ENCODE measurements at places on chromosomes 3 and 15. TPM values are rescaled to one million over a fixed set of nuclear protein-coding genes. Genes with fewer than 3 reads are reported as not detected.
A peak's percentile ranks its signal among the peaks of the same experiment; 100 is the strongest.

GRCh38 chr3:171967137-171967783 lies 72.1 kb upstream of the FNDC3B start:
- peaks cover 9% of the 10 kb centered on the region for H3K4me1 ChIP-seq
- H3K27me3 ChIP-seq: no peaks in the 10 kb centered on the region
- H3K27ac ChIP-seq: peak overlapping the region; percentile 83
- DNase-seq: peak; percentile 90
- H3K36me3 ChIP-seq: no peaks in the 10 kb centered on the region

DNA sequence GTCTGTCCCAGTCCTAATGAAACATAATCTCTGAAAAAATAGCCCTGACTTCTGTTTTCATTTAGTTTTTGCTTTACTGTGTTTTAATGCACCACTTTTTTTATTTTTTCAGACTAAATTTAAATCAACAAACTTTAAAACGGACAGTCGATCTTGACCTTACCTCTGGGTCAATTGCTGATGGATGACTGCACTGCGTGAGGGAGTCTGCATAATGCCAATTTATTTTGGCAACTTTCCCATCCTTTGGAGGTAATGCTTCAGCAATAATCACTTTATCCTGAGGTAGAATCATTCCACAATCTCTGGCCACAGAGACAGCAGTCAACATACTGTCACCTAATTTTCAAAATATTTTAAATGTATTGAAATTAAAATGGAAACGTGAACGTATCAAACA lies 32.5 kb upstream of the GP5 start:
- peaks cover 19% of the 10 kb centered on the region for H3K36me3 ChIP-seq
- no peak for DNase-seq
- no peaks in the 10 kb centered on the region for H3K4me1 ChIP-seq
- no peak overlapping the region for H3K27ac ChIP-seq
- H3K4me3 ChIP-seq: no peak overlapping the region

GRCh38 chr3:117409701-117410459 lies 700.3 kb downstream of the TUSC7 start:
- no peak for DNase-seq
- no peak overlapping the region for H3K27ac ChIP-seq
- no peak overlapping the region for H3K4me3 ChIP-seq

DNA sequence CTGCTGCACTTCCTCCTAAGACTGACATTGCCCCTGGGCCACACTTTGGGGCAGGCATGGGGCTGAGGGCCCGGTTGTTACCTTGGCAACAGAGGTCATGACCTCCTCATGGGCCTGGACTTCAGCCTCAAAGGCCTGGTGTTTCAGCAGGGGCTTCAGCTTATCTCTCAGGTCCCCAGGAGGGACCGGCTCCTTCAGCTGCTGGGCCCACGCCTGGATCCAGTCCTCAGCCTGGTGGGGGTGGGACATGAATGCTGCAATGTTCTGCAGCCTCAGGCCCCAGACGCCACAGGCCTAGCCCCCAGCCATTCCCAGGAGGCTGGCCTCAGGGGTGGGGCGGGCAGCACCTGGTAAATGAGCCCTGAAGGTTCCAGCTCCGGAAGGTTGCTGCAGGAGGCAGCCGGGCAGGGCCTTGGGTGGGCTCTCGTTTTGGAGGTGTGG lies 27.6 kb downstream of the SPTBN5 start:
- H3K4me1 ChIP-seq: peaks cover 12% of the 10 kb centered on the region
- no peak overlapping the region for H3K4me3 ChIP-seq
- H3K27ac ChIP-seq: no peak overlapping the region
- H3K27me3 ChIP-seq: no peaks in the 10 kb centered on the region

DNA sequence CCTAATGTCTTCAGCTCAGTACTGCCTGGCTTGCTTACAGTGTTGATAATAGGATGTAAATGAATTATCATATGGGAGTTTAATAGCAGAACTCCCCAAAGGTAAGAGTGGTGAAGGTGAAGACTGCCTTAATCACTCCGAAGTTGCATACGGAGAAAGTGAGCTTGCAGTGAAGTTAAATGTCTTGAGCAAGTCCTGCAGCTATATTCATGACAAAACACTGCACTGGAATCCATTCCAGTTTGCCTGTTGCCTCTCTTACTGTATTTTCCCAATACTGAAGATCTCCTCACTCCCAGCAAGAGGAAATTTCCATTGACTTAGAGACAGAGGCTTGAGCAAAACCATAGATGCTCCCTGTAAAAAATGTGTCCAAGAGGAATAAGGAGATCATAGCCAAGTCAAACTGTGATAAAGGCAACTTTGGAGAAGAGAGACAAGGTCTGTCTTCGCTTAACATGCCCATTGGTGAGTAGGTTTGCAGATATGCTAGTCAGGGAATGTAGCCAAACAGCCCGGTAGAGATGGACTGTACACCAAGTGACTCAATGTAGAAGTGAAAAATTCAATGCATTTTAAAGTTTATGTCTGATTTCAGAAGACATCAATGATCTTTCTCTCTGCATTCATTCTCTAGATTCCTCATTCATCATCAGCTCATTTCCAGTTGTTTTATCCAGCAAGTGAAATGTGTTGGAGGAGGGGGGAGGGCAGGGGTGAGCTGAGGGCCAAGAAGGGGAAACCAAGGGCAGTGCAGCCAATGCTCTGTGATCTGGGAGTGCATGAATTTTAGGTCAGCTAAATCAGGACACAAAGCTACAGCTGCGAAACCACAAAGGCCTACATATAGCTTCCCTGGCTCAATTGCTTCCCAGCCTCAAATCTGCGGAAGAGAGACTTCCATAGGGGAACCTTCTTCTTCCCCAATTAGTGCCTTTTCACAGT lies 667.1 kb upstream of the NR2F2 start:
- peak overlapping the region; percentile 0 for H3K27ac ChIP-seq
- peaks cover 4% of the 10 kb centered on the region for H3K4me1 ChIP-seq
- DNase-seq: peak; percentile 56
- H3K27me3 ChIP-seq: no peaks in the 10 kb centered on the region
- no peaks in the 10 kb centered on the region for H3K36me3 ChIP-seq

DNA sequence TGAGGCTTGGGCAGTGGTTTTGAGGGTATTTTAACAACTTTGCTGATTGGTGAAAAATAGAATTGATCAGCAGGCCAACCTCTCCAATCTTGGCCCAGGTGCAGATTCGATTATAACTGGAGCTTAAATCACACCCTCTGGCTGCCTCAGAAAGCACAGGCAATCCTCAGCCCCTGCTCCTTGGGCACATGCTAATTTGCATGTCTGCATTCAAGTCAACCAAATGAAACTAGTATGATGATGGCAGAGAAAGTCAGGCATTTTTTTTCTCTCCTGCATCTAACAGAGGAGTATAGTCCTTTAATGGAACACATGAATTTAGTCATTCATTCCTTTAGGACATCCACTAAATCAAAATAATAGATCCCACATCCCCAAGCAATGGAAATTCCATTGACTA lies 16.8 kb upstream of the NMNAT3 start:
- no peak overlapping the region for H3K4me3 ChIP-seq
- no peaks in the 10 kb centered on the region for H3K36me3 ChIP-seq
- DNase-seq: no peak
- H3K4me1 ChIP-seq: no peaks in the 10 kb centered on the region
- H3K27me3 ChIP-seq: no peaks in the 10 kb centered on the region
- no peak overlapping the region for H3K27ac ChIP-seq

GRCh38 chr3:73866846-73867245 lies 242.1 kb upstream of the PDZRN3 start:
- no peaks in the 10 kb centered on the region for H3K36me3 ChIP-seq
- no peaks in the 10 kb centered on the region for H3K4me1 ChIP-seq
- H3K27me3 ChIP-seq: no peaks in the 10 kb centered on the region
- no peak for DNase-seq
- no peak overlapping the region for H3K4me3 ChIP-seq

- DNase-seq: no peak
- no peaks in the 10 kb centered on the region for H3K27me3 ChIP-seq
- no peak overlapping the region for H3K4me3 ChIP-seq
- H3K4me1 ChIP-seq: peaks cover 38% of the 10 kb centered on the region
- no peak overlapping the region for H3K27ac ChIP-seq
- peaks cover 11% of the 10 kb centered on the region for H3K36me3 ChIP-seq
Observed at GRCh38 chr15:90813796-90814190, 54.6 kb upstream of the FURIN start.

DNA sequence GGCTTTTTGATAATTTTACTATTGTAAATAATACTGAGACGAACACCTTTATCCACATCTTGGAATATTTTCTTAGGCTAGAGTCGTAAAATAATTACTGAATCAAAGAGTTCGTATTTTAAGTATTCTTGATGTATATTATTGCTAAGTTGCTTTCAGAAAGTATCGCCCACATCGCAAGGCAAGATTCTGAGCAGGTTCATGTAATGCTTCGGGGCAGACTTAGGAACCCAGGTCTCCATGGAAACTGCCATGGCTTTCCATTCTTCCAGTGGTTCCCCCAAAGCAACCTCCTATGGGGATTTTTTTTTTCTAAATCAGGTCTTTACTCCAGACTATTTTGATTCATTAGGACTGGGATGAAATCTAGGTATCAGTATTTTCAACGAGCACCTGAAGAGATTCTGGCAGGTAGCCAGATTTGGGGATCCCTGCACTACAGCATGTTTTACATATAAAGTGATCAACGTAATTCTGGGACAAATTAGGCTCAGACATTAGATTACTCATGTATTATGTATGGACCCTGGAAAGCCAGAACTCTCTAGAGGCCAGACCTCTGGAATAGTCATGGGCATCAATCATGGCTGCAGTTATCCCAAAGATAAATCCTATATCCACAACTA lies 86.5 kb downstream of the B3GNT5 start:
- DNase-seq: no peak
- H3K27me3 ChIP-seq: no peaks in the 10 kb centered on the region
- H3K27ac ChIP-seq: no peak overlapping the region
- H3K36me3 ChIP-seq: no peaks in the 10 kb centered on the region

DNA sequence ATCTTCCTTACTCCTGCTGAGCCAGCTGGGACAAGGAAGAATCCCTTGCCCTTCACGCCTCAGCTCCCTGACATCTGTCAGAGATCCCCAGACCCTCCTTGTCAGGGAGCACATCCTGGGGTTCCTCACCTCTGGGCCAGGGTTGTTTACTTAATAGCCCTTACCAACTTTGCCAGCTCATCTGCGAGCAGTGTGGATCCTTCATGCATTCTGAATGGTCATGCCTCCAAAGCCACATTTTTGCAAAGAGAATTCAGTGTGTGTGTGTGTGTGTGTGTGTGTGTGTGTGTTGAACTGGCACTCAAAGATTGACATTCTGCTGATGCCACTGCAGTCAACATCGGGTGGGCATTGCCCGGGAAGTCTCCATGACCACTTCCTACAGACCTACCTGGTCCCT lies 112.6 kb downstream of the SLC49A4 start:
- peaks cover 8% of the 10 kb centered on the region for H3K27me3 ChIP-seq
- no peak overlapping the region for H3K27ac ChIP-seq
- no peak for DNase-seq
- peaks cover 8% of the 10 kb centered on the region for H3K36me3 ChIP-seq
- no peak overlapping the region for H3K4me3 ChIP-seq

- H3K36me3 ChIP-seq: no peaks in the 10 kb centered on the region
- peak; percentile 62 for DNase-seq
- H3K4me3 ChIP-seq: no peak overlapping the region
- H3K4me1 ChIP-seq: peaks cover 8% of the 10 kb centered on the region
- no peaks in the 10 kb centered on the region for H3K27me3 ChIP-seq
- H3K27ac ChIP-seq: no peak overlapping the region
Observed at GRCh38 chr3:170350515-170351413, 6.8 kb upstream of the SKIL start.

DNA sequence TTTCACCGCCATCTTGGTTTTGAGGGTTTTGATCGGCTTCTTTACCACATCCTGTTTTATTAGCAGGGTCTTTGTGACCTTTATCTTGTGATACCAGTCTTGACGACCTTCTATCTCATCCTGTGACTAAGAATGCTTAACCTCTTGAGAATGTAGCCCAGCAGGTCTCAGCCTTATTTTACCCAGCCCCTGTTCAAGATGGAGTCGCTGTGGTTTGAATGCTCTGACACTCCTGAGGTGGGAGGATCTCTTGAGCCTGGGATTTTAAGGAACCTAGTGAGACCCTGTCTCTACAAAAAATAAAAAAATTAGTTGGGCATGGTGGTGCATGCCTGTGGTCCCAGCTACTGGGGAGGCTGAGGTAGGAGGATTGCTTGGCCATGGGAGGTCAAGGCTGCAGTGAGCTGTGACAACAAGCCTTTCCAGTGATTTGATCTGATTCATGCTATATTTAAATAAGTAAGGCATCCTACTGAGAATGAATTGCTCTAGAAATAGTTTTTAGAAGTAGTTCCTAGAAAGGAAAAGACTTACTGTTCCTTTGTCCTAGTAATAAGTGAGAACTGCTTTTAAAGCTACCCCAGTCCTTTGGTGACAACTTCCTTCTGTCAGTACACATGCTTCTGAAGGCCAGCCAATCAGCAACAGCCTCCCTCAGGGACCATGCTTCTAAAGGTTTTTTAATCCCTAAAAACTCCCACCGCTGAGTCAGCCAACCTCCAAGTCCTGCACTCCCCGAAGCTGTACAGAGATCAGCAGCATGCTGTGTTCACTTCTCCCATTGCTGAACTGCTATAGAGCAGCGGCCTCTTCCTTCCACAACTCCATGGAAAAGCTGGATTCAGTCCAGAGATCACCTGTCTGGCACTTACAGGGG lies 9.1 kb upstream of the CEMIP start:
- H3K36me3 ChIP-seq: no peaks in the 10 kb centered on the region
- no peak overlapping the region for H3K27ac ChIP-seq
- no peak overlapping the region for H3K4me3 ChIP-seq
- H3K4me1 ChIP-seq: no peaks in the 10 kb centered on the region

- H3K27ac ChIP-seq: peak overlapping the region; percentile 81
- peaks cover 19% of the 10 kb centered on the region for H3K4me1 ChIP-seq
- H3K4me3 ChIP-seq: no peak overlapping the region
- H3K36me3 ChIP-seq: peaks cover 8% of the 10 kb centered on the region
- no peaks in the 10 kb centered on the region for H3K27me3 ChIP-seq
Observed at GRCh38 chr3:45537970-45538640, 56.4 kb upstream of the LIMD1 start.

GRCh38 chr3:54781728-54782127 lies 146.1 kb downstream of the LRTM1 start:
- H3K27me3 ChIP-seq: no peaks in the 10 kb centered on the region
- no peaks in the 10 kb centered on the region for H3K4me1 ChIP-seq
- DNase-seq: no peak

GRCh38 chr3:26171006-26171405 lies 381.1 kb downstream of the OXSM start:
- DNase-seq: no peak
- H3K4me1 ChIP-seq: no peaks in the 10 kb centered on the region
- H3K4me3 ChIP-seq: no peak overlapping the region
- H3K36me3 ChIP-seq: no peaks in the 10 kb centered on the region

DNA sequence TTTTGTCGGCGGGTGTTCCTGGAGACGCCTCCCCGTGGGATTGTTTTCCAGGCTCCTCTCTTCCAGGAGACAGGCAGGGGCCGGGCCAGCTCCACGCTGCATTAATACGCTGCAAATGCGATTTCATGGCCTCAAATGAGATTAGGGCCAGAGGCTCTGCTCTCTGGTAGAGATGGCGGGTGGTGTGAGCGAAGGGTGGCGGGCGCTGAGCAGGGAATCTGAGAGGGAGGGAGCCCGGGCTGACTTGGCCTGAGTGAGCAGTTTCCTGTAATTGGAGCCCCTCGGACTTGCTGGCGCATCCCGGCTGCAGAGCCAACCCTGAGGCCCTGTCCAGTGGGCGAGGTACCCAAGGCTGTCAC lies 7.4 kb upstream of the CCDC33 start:
- peaks cover 32% of the 10 kb centered on the region for H3K4me1 ChIP-seq
- H3K27me3 ChIP-seq: peaks cover 10% of the 10 kb centered on the region
- no peaks in the 10 kb centered on the region for H3K36me3 ChIP-seq
- no peak overlapping the region for H3K4me3 ChIP-seq

Gene PLA2G4D
- 0.15 TPM for polyA plus RNA-seq

Gene GOLGA6D
- 0.89 TPM for polyA plus RNA-seq

Gene LRRC2
- 4.1 TPM for polyA plus RNA-seq

Gene HTR3E
- not detected for polyA plus RNA-seq

Gene MST1R
- 2.5 TPM for polyA plus RNA-seq

Gene FAM43A
- 24.0 TPM for polyA plus RNA-seq

Gene CCR3
- polyA plus RNA-seq: not detected
